ENCODE measurements at places on chromosomes 11 and 22.

DNA sequence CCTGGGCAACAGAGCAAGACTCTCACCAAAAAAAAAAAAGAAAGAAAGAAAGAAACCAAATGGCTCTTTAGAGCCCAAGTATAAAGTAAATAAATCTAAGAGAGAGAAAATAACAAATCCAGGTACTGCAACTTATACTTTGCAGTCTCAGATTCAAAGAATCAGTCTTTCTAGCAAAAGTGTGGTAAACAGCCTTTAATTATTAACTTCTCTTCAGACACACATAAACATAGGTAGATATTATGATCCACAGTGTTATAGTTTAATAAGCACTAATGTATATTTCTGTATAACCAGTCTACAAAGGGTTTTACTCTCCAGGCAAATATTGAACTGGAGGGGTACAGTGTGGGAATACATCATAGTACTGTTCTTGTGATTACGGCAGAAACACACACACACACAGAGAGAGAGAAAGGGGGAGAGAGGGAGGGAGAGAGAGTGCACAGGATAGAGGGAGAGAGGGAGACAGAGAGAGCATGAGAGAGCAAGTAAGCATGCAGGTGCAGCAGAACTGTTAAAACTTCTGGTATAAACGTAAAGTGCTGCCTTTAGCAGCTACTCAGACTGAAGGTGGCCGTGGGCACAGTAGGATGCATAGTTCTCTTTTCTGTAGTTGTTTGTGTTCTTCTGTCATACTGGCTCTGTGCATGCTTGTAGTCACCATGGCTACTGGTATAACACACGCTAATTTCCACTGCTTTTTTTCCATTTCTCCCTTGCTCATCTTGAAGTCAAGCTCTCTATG, 32.3 kb downstream of the MTMR2 start:
- no peak for DNase-seq

- peak; percentile 96 for DNase-seq
Measured at GRCh38 chr11:62612366-62613290, at the start of the genes EML3 and ROM1. EML3 (minus strand) TSS chr11:62612775; CDS start chr11:62612457, 318 bp downstream. ROM1 (plus strand) TSS chr11:62613257; CDS start chr11:62613282, 25 bp downstream.

- DNase-seq = no peak
Measured at GRCh38 chr22:35276019-35276418, 18.7 kb downstream of the HMGXB4 start.

GRCh38 chr11:110249066-110249465, 47.3 kb downstream of the RDX start:
- DNase-seq = no peak

GRCh38 chr11:70240337-70240736, 30.2 kb upstream of the PPFIA1 start:
- no peak for DNase-seq

- no peak for DNase-seq
Measured at GRCh38 chr11:130269326-130269943, 45.3 kb downstream of the ZBTB44 start.

Data from right hindlimb (tissue), 1 donor.